GM23338 (cell line): ENCODE measurements at places on chromosomes 16 and 17.
A peak's percentile ranks its signal among the peaks of the same experiment; 100 is the strongest.

DNA sequence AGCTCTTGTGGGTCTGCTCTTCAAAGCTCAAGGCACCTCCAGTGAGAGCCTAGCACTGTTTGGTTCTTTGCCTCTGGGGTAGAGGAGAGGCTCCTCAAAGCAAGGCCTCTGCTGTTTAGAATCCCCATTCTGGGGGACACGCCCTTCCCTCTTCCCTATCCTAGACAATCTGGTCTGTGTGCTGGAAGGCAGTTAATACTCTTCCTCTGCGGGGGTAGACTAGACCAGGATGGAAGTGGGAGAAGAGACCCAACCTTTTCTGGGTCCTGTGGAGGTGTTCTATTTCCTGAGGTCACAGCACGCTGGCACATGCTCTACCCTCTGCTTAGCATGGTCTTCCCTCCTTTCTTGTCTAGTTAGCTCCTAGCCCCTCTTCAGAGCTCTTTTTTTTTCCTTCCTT, 7.7 kb downstream of the ERAL1 start:
- no peak for DNase-seq

- DNase-seq = no peak
Observed at GRCh38 chr16:79411805-79412204, 188.7 kb downstream of the MAF start.

DNA sequence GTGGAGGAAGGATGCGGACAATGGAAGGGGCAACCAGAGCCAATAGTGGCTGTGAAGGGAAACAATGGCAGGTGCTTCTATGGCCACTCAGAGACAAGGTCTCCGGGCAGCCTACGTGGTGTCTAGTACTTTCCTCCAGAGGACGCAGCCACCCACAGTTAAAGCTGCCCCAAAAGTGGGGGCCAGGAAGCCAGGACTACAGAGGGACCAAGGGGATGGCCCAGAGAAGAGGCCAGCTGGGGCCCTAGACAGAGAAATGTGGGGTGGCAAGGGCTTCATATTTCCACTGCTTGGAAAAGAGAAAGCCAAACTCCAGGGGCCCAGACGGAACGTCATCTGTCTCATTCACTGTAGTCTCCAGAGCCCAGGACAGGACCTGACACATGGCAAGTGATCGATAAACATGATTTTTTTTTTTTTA, 837 bp upstream of the PER1 start:
- DNase-seq = no peak

GRCh38 chr17:32484628-32485027, 2.2 kb upstream of the CDK5R1 start:
- DNase-seq = no peak

GRCh38 chr17:27514595-27515413, 58.6 kb downstream of the KSR1 start:
- DNase-seq = no peak

DNA sequence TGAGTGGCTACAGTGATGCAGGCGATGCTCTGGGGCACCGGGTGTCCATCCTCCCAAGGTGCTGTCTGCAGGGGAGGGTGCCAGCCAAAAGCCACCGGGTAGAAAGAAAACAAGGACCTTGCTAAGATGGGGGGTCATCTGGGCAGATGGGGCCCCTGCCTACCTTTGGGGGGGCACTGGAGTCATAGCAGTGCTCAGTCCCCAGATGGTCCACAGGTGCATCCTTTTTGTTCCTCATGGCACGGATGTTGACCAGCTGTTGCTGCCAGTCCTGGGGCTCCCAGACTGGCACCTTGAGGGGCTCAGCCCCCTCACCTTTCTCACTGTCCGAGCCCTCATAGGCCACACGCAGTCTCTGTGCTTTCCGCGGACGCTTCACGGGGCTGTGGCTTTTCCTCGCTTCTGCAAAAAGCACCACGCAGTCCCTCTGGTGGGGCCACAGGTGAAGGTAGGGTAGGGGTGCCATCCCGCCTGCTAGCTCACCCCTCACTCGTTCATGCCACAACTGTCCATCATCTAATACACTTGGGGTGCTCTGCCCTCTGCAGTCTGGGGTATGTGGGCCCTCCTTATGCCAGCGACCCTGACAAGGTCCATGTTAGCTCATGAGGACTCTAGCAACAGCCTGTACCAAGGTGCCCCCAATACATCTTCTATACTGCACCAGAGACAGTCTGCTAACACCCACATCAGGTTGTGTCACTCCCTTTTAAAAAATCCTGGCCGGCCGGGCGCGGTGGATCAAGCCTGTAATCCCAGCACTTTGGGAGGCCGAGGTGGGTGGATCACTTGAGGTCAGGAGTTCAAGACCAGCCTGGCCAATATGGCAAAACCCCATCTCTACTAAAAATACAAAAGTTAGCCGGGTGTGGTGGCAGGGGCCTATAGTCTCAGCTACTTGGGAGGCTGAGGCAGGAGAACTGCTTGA, 1.4 kb downstream of the NTHL1 start:
- no peak for DNase-seq

- peak; percentile 25 for DNase-seq
Observed at GRCh38 chr17:19411631-19412030, 599 bp downstream of the RNF112 start.

GRCh38 chr16:69727916-69728270, 1.5 kb upstream of the NQO1 start:
- DNase-seq = no peak

DNA sequence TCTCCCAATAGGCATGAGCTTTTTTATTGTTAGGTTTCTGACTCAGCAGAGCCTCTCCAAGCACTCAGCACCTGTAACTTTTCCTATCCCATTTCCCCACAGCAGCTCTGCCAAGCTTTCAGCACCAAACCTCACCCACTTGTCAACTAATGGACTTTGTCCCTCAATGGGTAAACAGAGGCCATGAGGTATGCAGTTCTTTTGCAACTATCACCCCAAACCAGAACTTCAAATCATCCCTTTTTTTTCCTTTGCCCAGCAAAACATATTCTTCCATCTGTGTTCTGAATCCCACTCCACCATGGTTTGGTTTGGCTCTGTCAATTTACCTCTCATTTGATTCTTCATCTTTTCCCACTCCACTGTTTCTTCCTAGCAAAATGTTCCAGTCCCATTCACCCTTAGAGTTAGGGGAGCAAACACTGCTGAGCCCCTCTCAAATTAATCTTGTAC, 58.1 kb downstream of the TOX3 start:
- no peak for DNase-seq

- DNase-seq = no peak
Observed at GRCh38 chr17:1758807-1759206, 3.1 kb upstream of the SERPINF1 start.

- DNase-seq = peak; percentile 92
Observed at GRCh38 chr17:76547183-76547641, 7.4 kb downstream of the PRCD start.

- DNase-seq = no peak
Observed at GRCh38 chr16:19711643-19712042, 6.4 kb downstream of the KNOP1 start.

- peak; percentile 60 for DNase-seq
Observed at GRCh38 chr16:31063495-31063842, 10.6 kb downstream of the ZNF668 start.

DNA sequence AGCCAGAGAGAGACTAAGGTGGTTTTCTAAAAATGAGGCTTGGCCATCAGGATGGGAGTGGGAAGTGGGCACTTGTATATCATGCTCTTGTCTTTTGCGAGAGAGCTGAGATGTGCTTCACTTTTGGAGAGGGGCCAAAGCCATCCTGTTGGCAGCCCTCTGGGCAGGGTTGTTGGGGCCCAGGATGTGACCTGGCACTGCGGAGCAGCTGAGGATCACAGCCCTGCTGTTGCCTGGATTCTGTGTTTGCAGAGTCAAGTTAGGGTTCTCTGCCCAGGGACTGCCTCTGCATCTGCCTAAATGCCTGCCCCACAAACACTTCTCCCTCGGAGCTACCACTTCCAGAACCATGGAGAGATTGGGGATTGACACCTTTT, 71.2 kb downstream of the PLD6 start:
- DNase-seq = no peak

DNA sequence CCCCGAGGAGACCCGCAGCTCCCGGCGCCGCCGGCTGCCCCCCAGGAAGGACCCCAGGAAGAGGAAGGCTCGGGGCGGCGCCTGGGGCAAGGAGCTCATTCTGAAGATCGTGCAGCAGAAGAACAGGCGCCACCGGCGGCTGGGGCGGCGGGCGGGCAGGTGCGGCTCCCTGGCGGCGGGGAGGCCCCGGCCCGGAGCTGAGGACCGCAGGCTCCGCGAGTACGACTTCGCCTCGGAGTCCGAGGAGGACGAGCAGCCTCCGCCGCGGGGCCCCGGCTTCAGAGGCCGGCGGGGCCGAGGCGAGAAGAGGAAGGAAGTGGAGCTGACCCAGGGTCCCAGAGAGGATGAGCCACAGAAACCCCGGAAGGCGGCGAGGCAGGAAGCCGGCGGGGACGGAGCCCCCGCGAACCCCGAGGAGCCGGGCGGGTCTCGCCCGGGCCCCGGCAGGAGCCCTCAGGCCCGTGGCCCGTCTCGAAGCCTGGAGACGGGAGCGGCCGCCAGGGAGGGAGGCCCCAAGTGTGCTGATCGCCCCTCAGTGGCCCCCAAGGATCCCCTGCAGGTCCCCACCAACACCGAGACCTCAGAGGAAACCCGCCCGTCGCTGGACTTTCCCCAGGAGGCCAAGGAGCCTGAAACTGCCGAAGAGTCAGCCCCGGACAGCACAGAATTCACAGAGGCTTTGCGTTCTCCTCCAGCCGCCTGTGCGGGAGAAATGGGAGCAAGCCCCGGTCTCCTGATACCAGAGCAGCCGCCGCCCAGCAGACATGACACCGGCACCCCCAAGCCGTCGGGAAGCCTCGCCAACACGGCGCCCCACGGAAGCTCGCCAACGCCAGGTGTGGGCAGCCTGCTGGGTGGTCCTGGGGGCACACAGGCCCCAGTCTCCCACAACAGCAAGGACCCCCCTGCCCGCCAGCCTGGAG, 22.3 kb upstream of the ZFPM1 start:
- DNase-seq = peak; percentile 73

DNA sequence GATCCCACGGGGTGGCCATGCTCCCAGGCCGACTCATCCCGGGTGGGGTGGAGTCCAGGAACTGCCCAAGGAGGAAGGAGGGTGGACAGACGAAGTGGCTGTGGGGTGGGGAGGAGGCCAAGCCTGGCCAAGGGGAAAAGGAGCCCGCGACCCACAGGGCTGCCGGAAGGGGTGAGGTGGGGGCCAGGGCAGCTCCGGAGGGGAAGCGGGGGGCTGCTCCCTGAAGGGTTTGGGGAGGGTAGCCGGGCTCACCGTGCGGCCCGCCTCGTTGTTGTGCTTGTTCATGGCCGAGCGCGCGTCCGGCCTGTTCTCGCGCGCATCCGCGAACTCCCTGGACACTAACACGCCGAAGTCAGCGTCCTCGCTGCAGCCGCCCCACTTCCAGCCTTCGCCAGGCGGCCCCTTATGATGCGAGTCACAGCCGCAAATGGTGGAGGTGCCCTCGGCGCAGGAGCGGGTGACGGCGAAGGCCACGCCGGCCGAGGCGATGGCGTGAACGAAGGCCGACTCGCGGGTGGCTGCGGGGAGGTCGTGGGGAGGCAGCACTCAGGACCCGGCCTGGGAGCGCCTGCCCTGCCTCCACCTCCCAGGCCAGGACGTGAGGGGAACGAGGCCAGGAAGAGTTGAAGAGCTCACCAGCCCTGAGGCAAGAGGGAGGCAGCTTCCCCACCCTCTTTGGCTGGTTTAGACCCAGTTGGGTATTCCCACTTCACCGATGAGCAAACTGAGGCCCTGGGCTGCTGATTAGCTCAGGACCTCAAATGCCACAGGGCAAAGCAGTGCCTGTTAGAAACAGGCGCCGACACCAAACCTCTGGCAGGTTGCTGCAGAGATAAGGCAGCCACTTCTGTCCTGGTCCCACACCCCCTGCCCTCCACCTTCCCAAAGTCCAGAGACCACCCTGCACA, 48.7 kb downstream of the WNT3 start:
- DNase-seq = no peak

DNA sequence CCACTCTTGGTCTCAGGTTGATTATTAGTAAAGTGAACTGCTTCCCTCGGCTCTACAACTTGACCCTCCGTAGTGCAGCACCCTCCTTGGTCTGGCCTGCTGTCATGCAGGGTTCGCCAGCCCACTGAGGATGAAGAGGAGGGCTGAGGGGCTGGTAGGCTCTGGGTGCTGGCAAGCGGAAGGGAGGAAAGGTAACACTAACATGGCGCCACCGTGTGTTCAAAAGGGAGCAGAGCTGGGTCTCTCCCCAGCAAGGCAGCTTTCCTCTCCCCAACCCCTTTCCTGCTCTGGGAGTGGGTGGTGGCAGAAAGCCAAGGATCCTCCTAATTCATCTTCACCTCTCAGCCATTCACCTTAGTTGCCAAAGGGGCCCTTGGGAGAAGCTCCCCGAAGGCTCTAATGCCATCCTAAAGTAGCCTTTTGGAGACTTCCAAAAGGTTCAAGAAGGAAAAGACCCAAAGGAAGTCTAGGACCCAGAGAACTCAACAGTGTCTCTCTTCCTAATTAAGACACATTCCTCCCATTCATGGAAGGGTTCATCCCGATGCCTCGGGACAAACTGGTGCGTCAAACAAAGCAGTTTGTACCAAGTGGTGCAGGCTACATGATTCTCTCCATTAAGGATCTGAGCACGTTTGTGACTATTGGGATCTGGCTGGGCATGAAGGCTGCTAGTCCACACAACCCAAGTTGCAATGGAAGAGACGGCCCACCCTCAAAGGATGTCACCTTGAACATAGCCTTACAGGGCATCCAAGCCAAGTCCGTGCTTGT, 90.8 kb upstream of the TOB1 start:
- peak; percentile 89 for DNase-seq

DNA sequence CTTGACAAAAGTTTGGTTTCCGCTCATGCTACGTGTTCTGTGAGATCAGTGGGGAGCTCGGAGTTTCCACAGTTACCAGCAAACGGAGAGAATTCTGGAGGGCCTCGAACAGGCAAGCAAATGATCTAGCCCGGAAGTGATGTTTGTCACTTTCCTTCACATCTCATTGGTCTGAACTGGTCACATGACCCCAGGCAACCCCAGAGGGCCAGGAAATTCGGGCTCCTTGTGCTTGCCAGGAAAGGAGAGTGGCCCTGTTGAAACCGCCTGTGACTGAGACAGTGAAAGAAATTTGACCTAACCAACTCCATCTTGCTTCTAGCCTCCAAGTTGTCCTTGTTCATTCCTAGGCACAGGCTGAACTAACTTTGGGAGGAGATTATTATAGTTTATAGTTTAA, 23.0 kb downstream of the SPPL2C start:
- peak; percentile 42 for DNase-seq

DNA sequence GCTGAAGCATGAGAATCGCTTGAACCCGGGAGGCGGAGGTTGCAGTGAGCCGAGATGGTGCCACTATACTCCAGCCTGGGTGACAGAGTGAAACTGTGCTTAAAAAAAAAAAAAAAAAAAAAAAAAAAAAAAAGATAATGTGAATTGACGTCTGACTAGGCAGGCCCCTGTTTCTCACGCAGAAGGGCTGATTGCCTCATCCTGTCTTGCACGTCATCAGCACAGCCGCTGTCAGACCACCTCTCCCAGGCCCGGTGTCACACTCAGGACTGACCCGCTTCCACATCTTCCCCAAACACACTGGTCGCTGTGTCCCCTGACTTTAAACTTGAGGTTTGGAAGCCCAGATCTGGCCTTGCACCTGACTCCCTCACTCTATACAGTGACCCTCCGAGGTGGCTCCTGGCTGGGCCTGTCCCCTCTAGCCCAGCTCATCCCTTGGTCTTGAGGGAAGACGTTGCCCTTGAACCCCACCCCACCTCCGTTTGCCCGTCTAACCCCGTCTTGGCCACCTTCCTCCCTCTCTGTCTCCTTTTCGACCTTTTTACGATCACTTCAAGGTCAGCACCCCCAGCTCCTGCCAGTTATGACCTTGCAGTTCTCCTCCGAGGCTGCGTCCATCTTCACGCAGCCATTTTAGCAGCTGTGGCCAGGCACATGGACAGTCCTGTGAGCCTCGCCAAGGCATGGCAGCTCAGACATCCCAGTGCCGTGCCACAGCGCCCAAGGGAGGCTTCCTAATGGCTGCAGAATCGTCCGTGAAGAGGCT, 149.9 kb upstream of the PLCG2 start:
- DNase-seq = no peak
